ENCODE measurements at places on chromosomes 13 and 19. TPM values are rescaled to one million over a fixed set of nuclear protein-coding genes. Genes with fewer than 3 reads are reported as not detected.

DNA sequence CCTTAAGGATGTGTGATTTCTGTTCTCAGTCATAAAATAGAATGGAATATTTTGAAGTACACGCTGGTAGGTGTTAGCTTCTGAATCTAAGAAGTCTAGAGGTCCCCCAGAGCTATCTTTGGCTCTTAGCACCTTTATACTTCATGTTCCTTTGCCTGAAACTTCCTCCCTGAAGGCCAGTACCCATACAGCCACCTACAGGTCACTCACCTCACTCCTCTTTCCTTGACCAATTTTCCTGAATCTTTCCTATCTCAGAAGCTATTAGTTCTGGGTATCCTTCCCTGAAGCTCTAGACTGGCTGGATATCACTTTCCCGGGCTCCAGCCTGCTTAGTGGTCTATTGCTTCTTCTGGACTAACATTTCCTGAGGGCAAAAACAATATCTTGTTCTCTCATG, 93.4 kb upstream of the EDNRB start:
- DNase-seq, result no peak

- DNase-seq, result no peak
Observed at GRCh38 chr19:30350692-30351663, 21.2 kb upstream of the ZNF536 start.

DNA sequence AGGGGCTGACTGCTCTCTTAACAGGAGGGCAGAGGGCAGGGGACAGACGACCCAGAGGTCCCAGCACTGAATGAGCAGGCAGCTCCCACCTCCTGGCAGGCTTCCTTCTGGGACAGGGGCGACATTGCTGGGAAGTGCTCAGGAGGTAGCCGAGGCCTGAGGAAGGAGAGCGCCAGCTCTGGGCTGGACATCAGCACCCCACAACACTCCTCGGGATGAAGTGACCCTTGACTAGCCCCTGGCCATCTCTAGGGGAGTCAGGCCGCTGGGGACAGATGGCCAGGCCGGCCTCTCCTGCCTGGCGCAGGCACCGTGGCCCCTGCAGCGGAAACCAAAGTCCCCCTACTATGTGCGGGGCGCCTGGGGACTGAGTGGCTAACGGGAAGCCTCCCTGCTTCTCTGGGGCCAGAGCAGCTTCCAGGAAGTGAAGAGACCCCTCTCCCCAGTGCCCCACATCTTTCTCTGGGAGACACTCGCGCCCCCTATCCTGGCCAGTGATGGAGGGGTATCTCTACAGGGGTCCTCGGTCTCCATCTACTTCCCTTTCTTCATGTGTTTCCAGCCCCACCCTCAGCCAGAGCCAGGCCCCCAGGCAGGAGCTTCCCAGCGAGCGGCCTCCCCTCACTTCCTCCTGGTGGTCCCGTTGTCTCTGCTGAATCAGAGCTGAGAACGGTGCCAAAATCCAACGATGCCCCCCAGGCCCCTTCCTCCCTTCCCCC, 10.1 kb downstream of the PRR36 start:
- no peak for DNase-seq

DNA sequence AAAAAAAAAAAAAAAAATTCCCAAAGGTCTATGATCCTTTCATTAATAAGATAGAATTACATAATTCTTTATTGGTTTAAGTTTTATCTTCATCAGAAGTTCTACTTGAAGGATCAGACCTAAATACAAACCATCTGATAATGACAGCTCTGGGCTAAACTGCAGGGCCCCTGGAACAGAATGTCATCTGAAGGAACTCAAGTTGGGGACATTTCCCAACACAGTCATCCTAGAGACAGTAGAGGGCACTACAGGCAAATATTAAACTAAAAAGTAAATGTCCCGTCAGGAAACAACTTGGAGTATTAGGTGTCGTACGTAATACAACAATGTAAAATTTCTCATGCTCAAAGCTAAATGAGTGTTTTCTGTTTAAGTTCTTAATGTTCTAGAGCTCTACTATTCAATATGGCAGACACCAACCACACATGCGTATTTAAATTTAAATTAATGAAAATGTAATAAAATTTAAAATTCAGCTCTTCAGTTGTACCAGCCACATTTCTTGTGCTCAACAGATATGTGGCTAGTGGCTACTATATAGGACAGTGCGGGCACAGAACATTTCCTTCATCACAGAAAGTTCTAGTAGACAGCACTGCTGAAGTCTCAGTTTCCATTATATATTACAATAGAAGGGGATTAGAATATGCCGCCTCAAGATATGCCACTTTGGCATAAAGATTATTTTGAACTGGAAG, 21.8 kb upstream of the NAXD start:
- DNase-seq, result no peak

- DNase-seq, result no peak
Observed at GRCh38 chr13:113034451-113035212, 65.6 kb downstream of the MCF2L start.

DNA sequence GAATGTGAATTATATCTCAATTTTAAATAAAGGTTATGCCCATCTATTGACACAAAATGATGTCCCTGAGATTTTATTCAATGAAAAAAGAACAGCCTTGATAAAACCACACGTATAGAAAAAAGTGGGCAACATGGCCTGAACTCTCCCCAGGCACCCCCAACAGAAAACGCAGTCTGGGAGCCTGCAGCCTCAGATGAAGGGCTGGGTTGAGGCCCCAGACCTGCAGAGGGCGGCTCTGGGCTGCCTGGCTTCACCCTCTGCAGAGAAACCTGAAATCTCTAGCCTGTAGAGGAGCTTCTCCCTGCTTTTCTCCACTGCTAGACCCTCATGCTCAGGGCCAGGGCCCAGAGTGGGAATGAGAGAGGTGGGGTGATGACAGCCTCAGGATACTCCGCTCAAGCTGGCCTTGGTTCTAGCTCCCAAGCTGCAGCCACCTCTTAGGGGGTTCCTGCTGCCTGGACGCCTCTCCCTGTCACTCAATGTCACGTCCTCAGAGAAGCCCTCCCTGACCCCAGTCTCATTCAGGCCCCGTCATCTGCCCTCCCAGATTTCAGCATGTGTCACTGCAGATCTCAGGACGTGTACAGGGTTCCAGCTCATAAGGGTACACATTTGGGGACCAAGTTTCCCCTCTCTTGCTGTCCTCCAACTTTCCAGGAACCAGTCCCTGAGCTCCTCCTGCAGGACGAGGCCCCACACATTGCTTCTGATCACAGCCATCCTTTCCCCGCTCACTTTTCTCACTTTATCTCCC, 1.8 kb downstream of the MBD3 start:
- no peak for DNase-seq

DNA sequence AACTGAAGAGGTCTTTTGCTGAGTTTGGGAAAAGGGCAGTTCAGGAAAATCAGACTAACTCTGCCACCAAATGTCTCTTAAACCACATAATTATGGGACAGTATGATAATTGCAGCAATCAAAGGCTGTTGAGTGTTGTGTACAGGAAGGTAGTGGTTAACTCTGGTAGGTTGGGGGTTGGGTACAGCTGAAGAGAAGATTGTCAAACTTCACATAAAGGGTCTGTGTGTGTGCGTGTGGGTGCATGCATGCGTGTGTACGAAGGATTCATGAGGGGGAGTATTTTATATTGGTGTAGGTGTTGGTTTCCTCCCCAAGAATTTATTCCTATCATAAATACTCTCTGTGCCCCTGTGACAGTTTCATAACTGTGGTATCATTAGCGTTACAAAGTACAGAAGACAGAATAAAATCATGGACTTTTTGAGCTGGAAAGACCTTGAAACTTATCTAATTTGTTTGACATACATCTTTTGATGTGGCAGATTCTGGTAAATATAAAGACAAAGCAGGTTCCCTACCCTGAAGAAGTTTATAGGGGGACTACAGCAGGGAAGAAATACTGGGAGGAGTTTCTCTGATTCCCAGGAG, 94.1 kb downstream of the PCCA start:
- DNase-seq, result no peak

DNA sequence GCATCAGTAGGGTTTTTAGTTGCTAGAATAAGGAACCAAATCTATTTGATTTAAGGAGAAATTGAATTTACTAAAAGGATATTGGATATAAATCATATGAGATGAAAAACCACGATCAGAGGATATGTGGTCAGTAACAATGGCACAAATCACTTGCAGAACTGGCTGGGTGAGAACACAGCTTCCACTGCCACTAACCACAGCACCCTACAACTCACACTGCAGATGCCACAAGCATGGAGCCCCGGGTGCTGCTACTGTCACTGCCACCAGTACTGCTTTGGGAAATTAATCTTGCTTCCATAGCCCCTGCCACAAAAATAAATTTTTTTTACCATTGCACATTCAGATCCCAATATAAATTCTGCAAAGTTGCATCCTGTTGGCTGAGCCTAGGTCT, 40.6 kb upstream of the KLF12 start:
- DNase-seq, result no peak

DNA sequence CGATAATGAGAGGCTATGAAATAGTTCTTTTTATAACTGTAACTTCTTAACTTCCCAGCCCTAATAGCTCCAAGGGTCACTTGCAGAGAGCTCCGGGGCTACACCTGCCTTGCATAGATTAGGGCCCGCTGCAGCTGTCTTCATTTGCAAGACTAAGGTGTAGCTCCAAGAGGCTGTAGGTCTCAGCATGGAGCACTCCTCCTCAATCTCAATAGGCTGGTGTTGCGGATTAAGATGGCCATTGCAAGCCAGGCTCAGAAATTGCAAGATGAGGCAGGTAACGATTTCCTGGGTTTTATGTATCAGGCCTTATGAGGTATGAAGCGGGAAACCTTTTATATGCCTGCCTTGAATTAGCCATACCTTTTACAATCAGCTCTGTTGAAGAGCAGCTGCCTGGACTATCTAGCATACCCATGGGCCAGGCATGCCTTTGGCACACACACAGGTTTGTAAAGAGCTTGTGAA, 185.7 kb downstream of the TM9SF2 start:
- DNase-seq, result no peak

- no peak for DNase-seq
Observed at GRCh38 chr19:46659151-46660007, 1.6 kb downstream of the DACT3 start.

GRCh38 chr19:11693505-11694499, 44.9 kb downstream of the ZNF823 start:
- DNase-seq, result no peak

DNA sequence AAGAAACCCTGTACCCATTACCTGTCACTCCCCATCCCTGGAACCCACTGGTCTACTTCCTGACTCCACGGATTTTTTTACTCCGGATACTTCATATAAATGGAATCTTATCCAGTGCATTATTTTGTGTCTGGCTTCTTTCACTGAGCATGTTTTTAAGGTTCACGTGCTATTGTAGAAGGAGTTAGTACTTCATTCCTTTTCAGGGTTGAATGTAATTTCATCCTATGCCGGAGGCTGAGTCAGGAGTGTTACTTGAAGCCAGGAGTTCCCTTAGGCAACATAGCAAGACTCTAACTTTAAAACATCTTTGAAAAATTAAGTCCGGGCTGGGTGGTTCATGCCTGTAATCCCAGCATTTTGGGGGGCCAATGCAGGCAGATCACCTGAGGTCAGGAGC, 17.9 kb upstream of the ELAVL1 start:
- no peak for DNase-seq

- DNase-seq, result no peak
Observed at GRCh38 chr13:77833331-77833863, 85.2 kb downstream of the EDNRB start.

GRCh38 chr13:39777527-39778061, 122.1 kb downstream of the COG6 start:
- DNase-seq, result peak; percentile 28

GRCh38 chr19:6238256-6238642, 41.5 kb downstream of the MLLT1 start:
- no peak for DNase-seq

- no peak for DNase-seq
Observed at GRCh38 chr13:34900288-34900739, 41.8 kb upstream of the NBEA start.

GRCh38 chr13:21348488-21349120, 110.5 kb downstream of the ZDHHC20 start:
- no peak for DNase-seq

- DNase-seq, result no peak
Observed at GRCh38 chr13:48155848-48156247, 60.9 kb upstream of the MED4 start.

DNA sequence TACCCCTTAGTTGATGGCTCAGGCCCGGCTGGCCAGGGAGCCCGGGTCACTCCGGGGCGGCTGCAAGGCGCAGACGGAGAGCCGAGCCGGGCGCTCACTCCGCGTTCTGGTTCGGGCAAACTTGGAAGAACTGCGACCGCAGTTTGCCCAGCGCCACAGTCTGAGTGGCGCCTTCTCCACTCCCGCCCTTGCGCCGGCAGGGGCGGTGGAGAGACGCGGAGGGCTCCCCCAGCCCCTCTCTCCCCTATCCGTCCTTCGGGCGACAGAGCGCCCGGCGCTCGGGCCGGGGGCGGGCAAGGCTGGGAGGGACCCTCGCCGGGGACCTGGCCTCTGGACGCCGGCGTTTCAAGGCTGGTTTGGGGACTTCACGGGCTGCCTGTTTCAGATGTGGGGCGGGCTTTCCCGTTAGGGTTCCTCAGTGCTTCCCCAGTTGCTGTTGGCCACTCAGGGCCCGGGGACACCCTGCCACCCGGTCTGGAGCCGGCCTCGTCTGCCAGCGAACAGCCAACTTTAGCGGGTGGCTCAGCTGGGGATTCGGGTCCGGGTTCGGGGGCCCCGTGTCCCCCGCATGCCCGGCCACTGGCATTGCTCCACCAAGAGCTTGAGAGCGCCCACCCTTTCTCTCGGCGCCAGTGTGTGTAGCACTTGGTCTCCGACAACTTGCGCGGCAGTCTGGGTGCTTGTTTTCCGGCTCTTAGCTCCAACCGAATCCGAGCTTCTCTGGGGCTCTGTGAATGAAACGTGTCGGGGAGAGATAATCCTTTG, 1.5 kb downstream of the GPC6 start:
- DNase-seq, result no peak

DNA sequence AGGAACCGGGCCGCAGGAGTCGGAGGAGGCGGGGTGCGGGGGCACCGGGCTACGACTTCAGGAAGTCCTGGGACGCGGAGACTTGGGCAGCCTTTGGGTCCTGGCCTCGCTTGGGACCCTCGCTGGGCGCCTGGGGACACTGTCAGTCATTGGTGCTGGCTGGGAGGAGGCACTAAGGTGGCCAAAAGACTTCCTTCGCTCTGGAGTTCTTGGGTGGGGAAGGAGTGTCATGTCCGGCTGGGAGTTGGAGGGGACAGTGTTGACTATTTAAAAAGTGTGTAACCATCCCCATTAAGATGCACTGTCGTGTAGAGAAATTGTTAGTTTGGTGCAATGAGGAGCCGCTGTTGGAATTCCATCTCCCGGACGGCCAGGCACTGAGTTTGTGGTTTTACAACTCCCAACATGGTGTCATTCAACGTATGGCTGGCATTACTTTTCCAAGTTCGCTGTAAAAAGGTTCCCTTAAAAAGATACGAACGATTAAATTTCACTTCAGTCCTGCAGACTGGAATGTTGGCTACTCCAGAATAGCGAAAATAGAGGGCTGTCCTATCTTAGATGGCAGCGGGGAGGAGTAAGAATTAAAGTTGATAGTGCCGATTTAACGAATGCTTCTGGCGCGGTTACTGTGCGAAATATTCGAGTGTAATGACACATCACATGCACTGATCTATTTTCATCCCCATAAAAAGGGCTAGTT, 776 bp downstream of the DNAJC3 start:
- no peak for DNase-seq

GRCh38 chr13:23330356-23330755, 103.1 kb downstream of the SACS start:
- DNase-seq, result no peak

GRCh38 chr13:67318860-67319259, 88.7 kb upstream of the PCDH9 start:
- DNase-seq, result no peak

Gene OVOL3
- not detected for total RNA-seq

Gene ZNF333
- total RNA-seq, result 7.1 TPM

Gene KEAP1
- total RNA-seq, result 89.9 TPM

Gene KLF16
- 71.0 TPM for total RNA-seq

Gene MYH14
- 0.63 TPM for total RNA-seq

Gene ZNF813
- 4.6 TPM for total RNA-seq

Gene KLF1
- total RNA-seq, result 0.92 TPM
